Naive thymus-derived CD4-positive, alpha-beta T cell (primary cell): ENCODE measurements at places on chromosomes 5 and 9. TPM values are rescaled to one million over a fixed set of nuclear protein-coding genes. Genes with fewer than 3 reads are reported as not detected.

Gene FSTL4
- total RNA-seq: not detected

Gene FCN2
- not detected for total RNA-seq

DNA sequence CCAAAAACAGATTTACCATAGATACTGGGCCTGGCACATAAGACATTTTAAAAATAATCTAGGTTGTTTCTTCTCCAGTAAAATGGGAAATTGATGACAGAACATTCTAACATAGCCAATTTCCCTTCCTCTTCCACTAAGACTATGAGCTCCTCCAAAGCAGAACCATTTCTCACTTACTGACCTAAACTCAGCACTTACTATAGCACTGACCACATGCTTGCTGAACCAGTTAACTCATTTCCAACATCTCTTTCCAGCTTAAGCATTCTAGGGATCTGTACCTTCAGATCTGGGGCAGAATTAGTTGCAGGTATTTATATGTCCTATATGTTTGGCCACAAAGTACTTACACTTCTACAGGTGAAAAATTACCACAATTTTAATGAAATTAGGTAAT is 58.9 kb downstream of the TTC39B start:
- DNase-seq: no peak

DNA sequence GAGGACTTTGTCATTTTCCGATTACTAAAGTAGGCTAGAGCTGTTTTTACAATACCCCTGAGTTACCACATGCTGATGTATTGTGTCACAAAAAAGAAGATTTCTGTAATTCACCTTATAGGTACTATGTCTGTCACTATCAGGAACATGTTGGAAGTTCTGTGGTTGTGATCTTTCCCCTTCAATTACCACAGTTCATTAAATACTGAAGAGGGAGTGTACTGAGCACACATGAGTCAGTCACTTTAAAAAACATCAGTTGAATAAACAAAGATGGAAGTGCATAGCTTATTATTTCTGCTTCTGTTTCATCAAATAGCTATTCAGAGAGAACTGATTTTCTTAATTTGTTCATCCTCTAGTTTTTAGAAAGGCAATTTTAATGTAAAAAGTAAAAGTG is 31.7 kb downstream of the AP3S1 start:
- no peak for DNase-seq

GRCh38 chr5:9460885-9461645 is 84.8 kb downstream of the SEMA5A start:
- no peak for DNase-seq

DNA sequence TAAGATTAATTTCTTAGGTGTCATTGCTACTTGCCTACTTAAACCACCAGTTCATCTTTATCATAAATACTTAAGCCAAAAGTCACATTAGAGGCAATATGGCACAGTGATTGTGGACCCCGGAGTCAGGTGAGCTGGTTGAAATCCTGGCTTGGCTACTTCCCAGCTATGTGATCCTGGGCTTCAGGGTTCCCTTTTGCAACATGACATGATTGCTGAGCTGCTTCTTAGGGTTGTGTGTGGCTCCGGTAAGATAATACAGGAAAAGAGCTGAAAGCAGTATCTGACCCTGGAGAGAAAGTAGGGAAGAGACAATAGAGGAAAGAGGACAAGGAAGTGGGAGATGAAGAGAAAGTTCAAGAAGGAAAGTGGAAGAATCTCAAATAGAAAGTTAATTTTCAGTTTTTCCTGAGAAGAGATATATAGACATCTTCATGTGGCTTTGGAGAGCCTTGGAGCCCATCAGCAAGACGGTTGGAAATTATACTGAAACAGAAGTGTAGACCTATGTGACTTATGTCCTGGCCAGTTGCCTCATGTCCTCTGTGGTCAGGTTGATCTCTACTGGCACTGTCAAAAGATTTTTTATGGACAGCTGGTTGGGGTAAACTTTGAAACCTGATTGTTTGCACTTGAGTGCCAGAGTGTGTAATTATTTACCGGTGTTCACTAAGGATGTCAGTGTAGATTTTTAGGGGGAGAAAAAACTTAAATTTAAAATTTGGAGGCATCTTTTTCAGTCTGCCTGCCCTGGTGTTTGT is 93.2 kb downstream of the GHR start:
- DNase-seq: no peak
